ENCODE measurements at places on chromosomes 12 and 14. TPM values are rescaled to one million over a fixed set of nuclear protein-coding genes. Genes with fewer than 3 reads are reported as not detected.
A peak's percentile ranks its signal among the peaks of the same experiment; 100 is the strongest.

- peak; percentile 71 for DNase-seq
Observed at GRCh38 chr14:74922752-74923401, at the start of gene RPS6KL1. Gene RPS6KL1, minus strand, starts transcription at chr14:74923260. Its CDS starts 1,719 bp downstream, at chr14:74921541.

GRCh38 chr12:113845900-113846674 is 120.0 kb downstream of the RBM19 start:
- no peak for DNase-seq

DNA sequence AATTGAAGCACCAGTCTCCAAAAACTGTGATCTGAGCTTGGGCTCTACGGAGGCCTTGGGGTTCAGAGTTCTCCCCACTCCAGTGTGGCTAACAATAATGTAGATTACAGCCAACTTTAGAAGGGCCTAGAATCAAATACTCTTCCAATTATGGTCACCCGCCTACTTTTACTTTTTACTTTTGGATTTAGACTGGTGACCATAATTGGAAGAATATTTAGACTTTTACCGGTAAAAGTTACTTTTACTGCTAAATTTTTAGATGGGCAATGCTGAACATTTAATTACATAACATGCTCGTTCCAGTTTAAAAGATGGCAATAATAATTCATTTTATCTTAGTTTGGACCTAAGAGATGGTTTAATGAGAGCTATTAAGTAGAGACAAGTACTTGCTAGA is 39.2 kb downstream of the PPTC7 start:
- DNase-seq, result no peak

DNA sequence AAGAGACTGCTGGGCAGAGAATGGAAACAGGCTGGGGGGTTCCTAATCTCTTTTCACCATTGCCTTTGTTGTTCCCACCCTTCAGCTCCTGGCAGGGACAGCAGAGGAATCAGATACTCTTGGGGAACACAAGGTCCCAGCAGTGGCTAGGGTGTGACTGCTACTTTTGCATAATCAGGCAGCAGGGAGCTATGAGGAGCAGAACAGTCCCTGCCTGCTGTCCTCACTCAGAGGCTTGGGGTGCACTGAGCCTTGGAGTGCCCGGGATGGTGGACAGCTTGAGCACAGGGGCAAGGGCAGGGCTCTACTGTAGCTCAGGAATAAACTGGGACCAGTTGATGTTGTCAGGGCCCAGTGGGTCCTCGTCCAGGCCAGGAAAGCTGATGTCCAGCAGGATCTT is 1.5 kb upstream of the TEX52 start:
- no peak for DNase-seq

DNA sequence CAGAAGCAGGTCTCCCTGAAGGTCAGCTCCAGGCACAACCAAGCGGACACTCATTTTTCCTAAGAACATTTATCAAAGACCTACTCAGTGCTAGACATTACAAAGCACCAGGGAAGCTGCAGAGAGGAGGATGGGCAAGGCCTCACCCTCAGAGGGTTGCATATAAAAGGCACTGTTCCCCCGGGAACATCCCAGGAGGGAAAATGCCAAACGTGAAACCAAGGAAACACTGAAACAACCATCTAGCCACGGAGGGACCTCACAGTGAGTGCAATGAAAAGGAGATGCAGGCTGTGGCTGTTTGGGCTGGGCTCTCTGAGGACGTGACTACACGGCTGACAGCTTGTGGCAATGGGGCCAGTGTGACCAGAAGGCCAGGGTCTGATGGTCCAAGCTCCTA is 117.4 kb upstream of the VASH1 start:
- no peak for DNase-seq

- DNase-seq, result peak; percentile 83
Observed at GRCh38 chr14:94322648-94323570, at the start of gene SERPINA6. Gene SERPINA6, minus strand, starts transcription at chr14:94323336. Its CDS starts 8,688 bp downstream, at chr14:94314648.

GRCh38 chr14:75831952-75832351 is 149.8 kb downstream of the TGFB3 start:
- peak; percentile 42 for DNase-seq

Gene GUCY2C
- total RNA-seq, result not detected

Gene KIF5A
- total RNA-seq, result 0.51 TPM

Gene ACOT6
- not detected for total RNA-seq

DNA sequence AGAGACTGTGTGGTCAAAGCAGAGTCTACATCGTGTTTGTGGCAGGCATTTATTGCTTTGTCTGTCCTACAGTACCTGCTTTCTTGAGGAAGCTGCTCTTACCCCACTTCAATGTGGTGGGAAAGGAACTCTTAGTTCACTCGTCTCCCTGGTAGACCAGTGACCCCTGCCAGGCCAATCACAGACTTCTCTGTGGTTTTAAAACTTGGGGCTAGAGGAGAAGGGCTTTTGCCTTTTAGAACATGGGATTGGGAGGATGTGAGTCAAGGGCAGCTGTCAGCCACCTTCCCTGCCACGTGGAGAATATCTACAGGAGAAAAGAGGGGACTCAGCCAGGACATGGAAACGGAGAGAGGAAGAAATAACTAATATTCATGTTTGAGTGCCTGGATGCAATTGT is 36.8 kb upstream of the TMED10 start:
- peak; percentile 20 for DNase-seq

Gene HOXC6
- total RNA-seq, result 0.17 TPM

Gene PPFIA2
- total RNA-seq, result 2.1 TPM

- DNase-seq, result no peak
Observed at GRCh38 chr14:76768671-76769500, 7.6 kb downstream of the VASH1 start.

GRCh38 chr14:37843954-37844607 is 248.7 kb downstream of the TTC6 start:
- DNase-seq, result no peak

DNA sequence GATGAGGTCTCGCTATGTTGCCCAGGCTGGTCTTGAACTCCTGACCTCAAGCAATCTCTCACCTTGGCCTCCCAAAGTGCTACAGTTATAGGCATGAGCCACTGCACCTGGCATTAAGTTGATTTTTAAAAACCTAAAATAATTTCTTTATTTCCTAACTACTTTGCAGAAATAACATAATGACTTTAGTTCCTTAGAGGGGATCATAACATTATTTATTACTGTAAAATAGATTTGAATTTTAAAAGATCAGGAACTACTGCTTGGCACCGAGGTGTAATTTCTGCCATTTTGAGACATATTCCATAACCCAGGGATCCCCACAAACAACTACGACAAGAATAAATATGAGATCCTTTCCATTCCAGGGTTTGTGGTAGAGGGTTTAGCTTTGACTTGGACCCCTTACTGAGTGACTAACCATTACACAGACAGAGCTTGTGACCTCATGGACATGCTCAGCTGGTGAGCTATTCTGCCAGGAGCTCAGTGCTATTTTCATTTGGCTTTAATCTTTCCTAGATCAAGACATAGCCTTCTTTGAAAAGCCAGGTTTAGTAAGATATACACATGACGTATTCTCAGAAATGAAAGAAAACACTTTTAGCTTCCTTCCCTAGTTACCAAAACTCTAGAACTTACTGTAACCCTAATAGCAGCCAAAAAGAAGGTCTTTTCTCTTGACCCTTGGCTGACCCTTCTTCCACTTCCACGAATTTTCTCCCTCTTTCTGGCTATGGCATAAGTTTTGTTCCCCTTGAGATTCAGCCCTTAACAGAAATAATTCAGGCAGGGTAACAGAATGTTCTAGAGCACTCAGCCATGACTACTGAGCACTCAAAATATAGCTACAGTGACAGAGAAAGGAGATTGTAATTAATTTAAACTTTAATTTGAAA is 75.1 kb upstream of the NUDT4 start:
- peak; percentile 81 for DNase-seq

- no peak for DNase-seq
Observed at GRCh38 chr12:94670898-94671297, 20.5 kb upstream of the TMCC3 start.

GRCh38 chr12:10310926-10311720 is 3.5 kb downstream of the KLRD1 start:
- DNase-seq, result peak; percentile 2

- no peak for DNase-seq
Observed at GRCh38 chr14:99322731-99323599, 51.0 kb upstream of the BCL11B start.

DNA sequence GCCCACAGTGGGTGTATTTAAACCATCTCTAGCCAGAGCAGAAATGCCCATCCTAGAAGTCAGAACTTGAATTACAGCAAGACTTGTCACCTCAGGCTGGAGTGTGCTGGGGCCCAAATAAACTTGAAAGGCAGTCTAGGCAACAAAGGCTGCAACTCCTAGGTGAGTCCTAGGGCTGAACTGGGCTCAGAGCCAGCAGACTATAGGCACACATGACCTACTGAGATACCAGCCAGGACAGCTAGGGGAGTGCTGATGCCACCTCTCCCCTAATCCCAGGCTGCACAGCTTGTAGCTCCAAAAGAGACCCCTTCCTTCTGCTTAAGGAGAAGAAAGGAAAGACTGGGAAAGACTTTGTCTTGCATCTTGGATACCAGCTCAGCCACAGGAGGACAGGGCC is 106.0 kb downstream of the TXNDC16 start:
- no peak for DNase-seq

DNA sequence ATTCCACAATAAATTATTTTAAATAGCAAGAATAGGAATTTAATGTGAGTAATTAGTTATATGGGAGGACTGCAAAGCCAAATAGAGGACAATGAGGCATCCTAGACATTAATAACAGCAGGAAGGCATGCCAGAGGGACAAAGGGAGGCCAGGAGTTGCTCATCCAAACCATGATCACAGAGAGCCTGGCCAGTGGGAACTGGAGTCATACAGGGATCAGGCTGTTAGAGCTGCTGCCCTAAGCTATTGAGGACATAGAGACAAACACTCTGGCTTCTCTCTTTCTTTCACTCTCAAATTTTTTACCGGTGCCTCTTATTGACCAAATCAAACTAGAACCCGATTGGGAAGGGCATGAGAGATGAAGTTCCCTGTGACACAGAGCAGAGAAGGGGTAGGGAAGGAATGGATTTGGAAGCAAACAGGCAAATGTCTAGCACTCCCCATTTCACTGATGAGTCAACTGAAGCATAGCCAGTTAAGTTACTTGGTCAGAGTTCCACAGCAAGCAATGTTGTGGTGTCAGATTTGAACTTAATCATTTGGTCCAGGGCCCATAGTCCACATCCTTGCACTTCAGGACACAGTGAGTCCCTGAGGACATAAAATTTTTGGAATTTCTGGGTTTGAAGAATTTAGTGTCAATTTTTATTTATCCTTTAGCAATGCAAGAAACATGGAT is 17.9 kb upstream of the CFAP54 start:
- peak; percentile 68 for DNase-seq

GRCh38 chr14:47153746-47154145 is 502.2 kb upstream of the RPL10L start:
- no peak for DNase-seq

Gene GRIN2B
- not detected for total RNA-seq

- peak; percentile 80 for DNase-seq
Observed at GRCh38 chr12:116135209-116135930, 142.1 kb downstream of the MED13L start.

- DNase-seq, result no peak
Observed at GRCh38 chr12:97801471-97802059, 339.0 kb downstream of the RMST start.

Gene OTX2
- not detected for total RNA-seq

Gene CD27
- 0.17 TPM for total RNA-seq

- DNase-seq, result no peak
Observed at GRCh38 chr12:69334158-69334557, 14.0 kb upstream of the LYZ start.

Gene ING4
- 30.3 TPM for total RNA-seq

DNA sequence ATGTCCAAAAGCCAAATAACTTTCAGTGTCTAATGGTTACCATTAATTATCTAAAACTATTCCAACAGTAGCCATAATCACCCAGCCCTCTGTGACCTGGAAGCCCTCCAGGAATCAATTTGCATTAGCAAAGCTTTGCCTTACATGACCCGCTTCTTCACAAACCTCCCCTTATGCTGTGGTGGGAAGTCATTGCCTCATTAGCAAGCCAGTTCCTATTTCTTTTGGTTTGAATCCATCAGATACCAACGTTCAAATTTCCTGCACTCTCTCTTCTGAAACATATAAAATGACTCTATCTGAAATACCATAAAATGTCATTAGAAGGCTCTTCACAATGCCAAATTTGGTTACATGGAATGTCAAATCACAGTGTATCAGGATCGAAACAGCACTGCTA is 268.3 kb upstream of the PRKD1 start:
- peak; percentile 92 for DNase-seq

Gene KCNH3
- total RNA-seq, result 0.17 TPM

DNA sequence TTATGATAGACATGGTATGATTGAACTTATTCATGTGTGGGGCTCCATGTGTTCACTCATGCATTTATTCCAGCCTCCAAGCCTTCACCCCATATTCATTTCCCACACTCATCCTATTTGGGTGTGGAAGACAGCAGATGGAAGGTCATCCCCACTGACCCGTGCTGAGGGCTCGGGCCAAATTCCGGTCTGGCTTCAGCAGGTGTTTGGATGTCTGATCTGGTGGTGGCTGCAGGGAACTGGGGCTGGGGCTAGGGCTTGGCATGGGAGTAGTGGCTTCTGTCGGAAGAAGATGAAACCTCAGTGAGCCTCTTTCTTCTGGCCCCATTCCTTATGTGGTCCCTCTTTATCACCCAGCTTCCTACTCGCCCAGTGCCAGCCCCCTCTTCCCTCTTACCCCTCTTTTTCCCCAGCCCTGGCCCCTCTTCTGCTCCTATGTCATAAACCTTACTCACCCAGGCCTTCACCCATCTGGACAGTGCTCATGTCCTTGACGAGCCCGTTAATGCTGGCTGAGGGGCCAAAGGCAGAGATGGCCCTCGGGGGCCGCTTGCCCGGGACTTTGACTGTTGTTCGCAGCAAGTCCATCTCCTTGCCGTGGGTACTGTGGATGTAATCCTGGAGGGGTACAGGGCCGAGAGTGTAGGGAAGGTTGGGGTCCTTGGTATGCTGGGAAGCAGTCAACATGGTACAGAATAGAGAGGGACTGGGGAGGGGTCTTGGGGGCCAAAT is 8.0 kb downstream of the AGAP2 start:
- DNase-seq, result no peak

Gene TTC6
- total RNA-seq, result 0.17 TPM

DNA sequence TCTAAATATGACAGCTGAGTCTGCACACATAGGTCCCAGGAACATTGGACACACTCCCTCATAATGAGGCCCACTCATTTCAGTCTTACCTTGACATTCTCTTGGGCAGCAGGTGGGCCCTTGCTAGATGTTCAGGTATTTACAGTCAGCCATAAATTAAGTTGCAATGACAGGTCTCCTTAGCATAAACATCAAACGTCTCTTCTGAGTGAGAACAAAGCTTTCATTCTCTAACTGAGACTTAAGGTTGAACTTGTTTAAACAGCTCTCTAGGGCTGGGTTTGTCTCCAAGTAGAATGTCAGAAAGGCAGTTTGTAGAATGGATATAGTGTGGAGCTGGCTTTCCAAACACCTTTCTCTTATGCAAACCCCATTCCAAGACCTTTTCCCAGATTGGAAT is 10.3 kb downstream of the ACVR1B start:
- no peak for DNase-seq

DNA sequence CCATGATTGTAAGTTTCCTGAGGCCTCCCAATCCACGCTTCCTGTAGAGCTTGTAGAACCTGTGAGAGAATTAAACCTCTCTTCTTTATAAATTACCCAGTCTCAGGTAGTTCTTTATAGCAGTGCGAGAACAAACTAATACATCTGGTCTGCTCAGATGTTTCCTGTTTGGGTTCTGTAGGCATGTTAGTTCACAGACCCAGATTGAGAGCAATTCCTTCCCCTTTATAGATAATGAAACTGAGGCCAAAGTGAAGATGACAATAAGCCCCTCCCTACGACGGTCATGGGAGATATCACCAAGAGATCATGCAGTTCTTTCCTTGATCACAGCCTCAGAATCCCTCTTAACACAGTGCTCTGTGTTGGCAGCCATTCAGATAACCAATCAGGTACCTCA is 76.5 kb upstream of the CLMN start:
- no peak for DNase-seq
